ENCODE measurements at places on chromosomes 7 and 10.

- no peak for DNase-seq
These were observed 228.3 kb upstream of the NPVF start for GRCh38 chr7:25456467-25457171.

DNA sequence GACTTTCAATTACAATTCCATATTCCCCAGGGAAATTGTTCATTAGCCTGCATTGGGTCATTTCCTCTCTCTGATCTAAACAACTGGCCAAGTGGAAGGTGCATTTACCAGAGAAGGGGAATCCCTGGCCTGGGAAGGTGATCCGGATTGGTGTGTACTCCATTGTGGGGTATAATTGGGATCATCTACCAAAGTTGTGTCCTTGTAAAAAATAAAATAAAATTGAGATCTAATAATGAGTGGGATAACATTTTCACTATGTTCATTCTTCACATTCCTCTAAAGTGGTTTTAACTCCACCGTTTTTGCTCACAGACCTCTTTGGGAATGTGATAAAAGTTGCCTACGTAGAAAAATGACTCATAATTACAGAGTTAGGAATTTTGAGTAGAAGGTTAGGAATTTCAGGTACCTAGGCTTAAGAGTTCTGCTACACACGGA, 22.8 kb downstream of the ARL5B start:
- DNase-seq: no peak

- no peak for DNase-seq
These were observed 283.0 kb downstream of the ADK start for GRCh38 chr10:74433993-74434392.

DNA sequence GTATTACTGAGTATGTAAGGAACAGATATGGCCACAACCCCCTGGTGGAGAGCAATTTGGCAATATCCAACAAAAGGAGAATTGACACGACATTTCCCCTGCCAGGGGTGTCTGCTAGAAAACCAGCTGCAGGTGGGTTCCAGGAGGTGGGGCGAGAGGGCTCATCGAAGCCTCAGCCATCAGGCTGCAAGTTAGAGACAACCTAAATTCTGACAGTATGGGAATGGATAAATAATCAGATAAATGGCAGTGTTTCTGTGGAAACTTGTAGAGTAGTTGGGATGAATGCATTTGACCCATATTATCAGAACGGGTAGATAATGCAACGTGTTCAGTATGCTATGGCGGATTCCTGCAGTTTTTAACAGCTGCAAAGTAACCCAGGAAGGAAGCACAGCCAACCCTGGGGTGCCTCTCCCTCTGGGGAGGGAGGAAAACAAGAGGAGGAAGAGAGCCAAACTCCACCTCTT, 3.5 kb downstream of the TMEM273 start:
- DNase-seq: no peak

DNA sequence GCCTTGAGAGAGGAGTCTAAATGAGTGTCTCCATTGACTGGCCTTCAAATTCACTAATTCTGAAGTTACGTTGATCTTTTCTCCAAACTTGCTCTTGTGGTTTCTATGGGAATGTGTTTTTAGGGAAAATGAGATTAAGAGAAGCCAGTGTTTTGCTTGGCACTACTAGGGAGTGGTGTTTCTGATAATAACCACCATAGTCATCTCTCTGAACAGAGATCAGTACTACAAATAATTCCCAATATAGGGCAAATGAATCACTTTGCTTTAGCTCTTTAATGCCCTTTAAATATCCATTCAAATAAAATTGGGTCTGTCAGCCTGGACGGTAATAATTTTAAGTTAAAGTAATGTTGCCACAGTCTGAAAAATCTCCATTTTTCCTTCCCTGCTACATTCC, 90.8 kb downstream of the NRF1 start:
- no peak for DNase-seq

DNA sequence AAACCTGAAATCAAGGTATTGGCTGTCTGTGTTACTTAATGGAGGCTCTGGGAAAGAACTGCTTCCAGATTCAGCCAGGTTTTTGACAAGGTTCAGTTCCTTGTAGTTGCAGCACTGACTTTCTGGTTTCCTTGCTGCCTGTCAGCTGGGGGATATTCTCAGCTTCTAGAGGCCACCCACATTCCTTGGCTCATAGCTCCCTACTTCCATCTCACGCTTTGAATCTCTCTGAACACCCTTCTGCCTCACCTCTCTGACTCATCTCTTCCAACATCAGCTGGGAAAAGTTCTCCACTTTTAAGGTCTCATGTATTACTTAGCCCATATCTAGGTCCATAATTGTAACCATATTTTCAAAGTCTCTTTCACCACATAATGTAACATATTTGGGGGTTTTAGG, 22.9 kb upstream of the GPR22 start:
- no peak for DNase-seq

GRCh38 chr7:105234886-105235285, 153.8 kb downstream of the SRPK2 start:
- DNase-seq: no peak

DNA sequence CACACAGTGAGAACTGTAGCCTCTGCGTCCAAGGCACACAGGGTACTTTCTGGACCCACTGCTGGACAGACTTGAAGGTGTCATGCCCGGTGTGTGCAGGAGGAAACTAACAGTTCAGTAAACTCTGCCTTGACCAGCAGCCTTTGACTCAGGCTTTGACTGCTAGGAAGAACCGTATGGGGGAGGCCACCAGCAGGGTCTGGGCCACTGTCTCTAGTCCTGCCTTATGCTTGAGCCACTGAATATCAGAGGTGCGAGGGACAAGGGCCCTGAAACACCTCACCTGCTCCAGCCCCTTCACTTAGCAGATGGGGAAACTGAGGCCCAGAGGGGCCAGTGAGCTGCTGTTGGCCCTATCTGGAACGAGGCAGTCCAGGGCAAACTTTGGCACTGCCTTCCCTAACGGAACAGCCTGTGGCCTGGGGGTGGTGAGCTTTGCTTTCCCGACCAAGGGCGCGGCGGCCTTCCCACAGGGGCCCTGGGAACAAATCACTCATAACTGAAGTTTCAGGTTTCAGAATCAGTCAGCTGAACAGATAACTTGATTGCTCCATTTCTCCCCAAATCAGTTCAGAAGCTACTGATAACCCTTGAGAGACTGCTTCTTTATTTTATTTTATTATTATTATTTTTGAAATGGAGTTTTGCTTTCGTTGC, 130.0 kb downstream of the FAM53B start:
- DNase-seq: no peak

GRCh38 chr7:135193615-135194081, 17.7 kb downstream of the WDR91 start:
- no peak for DNase-seq

- DNase-seq: no peak
These were observed 22.4 kb downstream of the USP6NL start for GRCh38 chr10:11588873-11589574.

DNA sequence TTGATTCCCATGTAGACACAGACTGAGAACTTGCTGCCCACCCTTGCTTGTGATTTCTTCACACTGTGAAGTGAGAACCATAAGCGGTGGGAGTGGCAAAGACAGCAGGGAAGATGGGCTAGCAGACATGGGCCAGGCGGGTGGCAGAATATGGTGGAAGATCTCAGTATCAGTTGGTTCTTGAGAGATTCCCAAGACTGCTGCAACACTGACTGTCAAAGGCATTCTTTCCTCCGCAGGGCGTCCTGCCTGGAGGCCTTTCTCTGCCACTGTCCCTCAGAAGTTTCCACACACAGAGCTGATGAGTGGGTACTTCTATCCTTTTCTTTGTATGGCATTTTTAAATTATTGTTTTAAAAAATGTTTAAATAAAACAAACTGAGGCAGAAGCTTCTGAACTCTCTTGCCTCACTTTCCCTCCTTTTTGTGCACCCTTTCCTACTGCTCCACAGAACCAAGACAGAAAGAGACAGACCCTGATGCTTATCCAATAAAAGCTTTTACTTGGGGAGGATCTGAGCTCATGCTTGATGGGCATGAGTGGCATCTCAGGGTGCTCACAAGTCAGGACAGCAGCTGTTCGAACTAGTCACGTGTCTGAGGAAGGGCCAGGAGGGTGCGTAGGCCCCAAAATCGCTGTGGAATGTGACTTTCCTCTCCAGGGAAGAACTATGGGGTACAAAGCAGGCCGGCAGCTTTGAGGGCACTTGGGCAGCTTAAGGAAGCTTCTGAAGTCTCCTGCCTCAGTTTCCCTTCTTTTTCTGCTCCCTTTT, 104.7 kb upstream of the PCGF5 start:
- DNase-seq: no peak

DNA sequence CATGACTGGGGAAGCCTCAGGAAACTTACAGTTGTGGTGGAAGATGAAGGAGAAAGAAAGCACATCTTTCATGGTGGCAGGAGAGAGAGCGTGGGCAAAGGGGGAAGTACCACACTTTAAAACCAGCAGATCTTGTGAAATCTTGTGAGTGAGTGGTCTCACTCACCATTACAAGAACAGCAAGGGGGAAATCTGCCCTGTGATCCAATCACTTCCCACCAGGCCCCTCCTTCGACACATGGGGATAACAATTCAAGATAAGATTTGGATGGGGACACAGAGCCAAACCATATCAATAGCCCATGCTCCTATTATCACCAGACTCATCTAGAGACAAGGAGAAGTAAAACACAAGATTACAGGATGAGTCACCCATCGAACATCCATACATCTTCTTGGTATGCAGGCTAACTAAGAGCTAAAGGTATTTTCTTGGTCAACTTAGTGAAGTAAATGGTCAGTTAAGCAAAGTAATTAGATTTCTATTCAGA, 55.3 kb upstream of the YAE1 start:
- no peak for DNase-seq

DNA sequence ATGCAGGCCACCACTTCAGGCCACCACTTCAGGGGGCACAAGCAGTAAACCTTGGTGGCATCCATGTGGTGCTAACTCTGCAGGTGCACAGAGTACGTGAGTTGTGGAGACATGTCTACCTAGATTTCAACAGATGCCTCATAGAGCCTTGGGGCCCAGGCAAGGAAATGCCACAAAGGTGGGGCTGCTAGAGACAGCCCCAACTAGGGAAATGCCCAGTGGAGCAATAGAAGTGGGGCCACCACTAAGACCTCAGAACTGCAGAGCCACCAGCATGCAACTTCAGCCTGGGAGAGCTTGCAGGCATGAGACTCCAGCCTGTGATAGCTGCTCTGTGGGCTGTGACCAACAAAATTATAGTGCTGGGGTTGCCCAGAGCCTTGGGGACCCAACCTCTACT, 107.6 kb downstream of the DNAJC1 start:
- DNase-seq: no peak
